Kidney tubule cell (primary cell): ENCODE measurements at places on chromosomes 11 and 22.
A peak's percentile ranks its signal among the peaks of the same experiment; 100 is the strongest.

DNA sequence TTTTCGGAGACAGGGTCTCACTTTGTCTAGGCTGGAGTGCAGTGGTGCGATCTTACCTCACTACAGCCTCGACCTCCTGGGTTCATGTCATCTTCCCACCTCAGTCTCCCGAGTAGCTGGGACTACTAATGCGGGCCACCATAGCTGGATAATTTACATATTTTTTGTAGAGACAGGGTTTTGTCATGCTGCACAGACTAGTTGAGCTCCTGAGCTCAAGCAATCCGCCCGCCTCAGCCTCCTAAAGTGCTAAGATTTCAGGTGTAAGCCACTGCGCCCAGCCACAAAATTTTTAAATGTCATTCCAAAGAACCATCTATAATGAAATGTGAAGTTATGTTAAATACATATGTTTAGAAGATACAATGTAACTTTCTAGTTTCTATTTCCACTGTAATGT, 4747.7 kb upstream of the OR11H1 start:
- no peak for DNase-seq

- no peak for DNase-seq
Measured at GRCh38 chr11:110989428-110990133, 255.9 kb upstream of the POU2AF2 start.

DNA sequence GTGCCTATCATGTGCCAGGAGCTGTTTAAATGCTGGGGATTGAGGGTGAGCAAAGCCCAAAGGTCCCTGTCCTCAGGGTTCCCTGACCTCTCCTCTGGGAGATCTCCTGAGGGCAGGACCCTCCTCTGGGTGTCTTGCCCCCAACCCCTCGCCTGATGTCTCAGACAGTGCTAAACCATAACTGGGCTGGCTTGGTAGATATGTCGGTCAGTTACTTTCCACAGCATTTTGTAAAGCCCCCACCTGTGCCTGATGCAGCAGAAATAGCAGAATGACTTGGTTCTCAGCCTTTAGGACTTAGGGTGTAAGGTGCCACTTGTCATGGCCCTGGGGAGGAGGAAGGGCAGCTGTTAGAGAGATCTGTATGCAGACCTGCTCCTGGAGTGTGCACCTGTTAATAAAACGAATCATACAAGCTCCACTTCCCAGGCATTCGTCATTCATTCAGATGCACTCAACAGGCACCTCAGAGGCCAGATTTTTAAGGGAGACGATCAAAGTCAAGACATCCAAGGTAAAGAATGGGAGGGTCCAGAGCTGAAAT, 88.1 kb downstream of the TP53I11 start:
- peak; percentile 74 for DNase-seq

DNA sequence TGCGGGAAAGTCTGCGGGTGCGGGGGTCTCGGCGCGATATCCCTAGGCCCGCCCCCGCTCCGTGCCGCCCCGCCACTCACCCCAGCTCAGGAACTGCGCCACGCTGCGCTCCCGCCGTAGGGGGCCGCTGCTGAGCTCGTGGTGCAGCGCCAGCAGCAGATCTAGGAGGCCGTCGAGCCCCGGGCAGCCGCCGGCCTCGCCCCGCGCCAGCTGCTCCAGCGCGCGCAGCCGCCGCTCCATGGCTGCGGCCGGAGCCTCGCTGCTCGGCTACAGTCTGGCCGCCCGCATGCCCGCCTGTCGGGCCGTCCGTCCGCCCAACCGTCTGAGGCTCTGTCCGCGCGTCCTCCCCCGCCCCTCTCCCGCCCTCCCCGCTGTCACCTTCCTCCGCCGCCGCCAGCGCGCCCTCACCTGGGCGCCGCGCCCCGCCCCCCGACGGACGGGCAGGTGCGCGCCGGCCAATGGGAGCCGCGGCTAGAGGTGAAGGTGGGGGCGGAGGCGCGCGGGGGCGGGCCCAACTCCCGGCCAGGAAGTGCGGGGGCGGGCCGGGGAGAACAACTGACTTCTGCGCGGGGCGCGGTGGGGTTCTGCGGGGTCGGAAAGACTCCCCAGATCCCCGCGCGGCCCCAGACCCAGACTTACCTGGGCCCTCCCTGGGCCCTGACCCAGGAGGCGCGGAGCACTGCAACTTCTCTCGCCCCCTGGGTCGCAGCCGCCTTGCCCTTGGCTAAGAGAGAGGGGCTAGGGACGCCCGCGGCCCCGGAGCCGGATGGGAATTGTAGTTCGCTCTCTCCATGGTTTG, at the start of gene CDC42BPG:
Gene CDC42BPG, minus strand, starts transcription at position 324 of the 799 bp plus-strand sequence. Its CDS starts 84 bp downstream, at position 240.
- peak; percentile 81 for DNase-seq

GRCh38 chr11:96113193-96113681, 189.3 kb upstream of the MTMR2 start:
- no peak for DNase-seq

- no peak for DNase-seq
Measured at GRCh38 chr11:79226126-79226525, 214.7 kb downstream of the TENM4 start.

DNA sequence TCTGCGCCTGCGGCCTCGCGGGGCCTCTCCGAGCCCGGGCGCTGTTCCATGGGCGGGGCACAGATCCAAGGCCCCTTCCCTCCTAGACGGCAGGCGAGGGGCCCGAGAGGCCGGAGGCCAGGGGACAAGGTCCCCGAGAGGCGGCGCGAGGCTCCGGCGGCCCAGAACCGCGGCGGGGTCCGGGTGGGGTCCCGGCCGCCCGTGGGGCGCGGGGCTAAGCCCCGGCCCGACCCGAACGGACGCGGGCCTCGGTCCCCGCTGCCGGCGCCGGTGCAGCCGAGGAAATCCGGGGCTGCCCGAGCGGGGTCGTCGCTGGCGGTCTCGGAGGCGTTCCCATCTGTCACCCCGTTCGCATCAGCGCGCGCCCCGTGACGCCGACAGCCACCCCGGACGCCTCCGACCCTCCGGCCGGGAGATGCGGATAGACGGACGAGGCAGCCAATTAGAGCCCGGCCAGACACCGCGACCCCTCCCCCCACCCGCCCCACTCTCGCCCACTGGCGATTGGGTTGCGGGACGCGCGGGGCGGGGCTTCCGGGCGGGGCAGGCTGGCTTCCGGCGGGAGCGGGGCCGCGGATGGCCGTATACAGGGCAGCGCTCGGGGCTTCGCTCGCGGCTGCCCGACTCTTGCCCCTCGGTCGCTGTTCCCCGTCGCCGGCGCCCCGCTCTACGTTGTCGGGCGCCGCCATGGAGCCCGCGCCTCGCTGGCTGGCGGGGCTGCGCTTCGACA, at the start of gene SELENOO:
Gene SELENOO, plus strand, starts transcription at position 551 of the 730 bp plus-strand sequence. Its CDS starts 26 bp downstream, at position 577.
- peak; percentile 91 for DNase-seq

GRCh38 chr11:72704028-72704782, 30.0 kb upstream of the PDE2A start:
- DNase-seq: no peak

DNA sequence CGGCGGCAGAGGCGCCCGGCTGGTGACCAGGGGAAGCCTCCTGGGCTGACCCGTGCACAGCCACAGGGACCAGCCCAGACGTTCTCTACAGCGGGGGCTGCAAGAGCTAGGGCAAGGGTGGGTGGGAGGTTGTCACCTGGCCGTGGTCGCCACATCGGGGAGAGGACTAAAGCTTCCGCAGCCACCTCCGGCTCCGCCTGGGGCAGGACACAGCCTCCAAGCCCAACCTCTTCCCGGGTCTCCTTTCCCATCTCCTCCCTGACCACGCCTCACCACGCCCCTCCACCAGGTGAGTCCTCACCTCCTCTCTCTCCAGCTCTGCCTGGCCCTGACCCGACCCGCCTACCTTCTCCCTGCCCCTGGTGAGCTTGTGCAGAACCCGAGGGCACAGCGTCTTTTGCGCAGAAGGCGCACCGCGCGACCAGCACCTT, 75.9 kb upstream of the LMO1 start:
- DNase-seq: no peak

DNA sequence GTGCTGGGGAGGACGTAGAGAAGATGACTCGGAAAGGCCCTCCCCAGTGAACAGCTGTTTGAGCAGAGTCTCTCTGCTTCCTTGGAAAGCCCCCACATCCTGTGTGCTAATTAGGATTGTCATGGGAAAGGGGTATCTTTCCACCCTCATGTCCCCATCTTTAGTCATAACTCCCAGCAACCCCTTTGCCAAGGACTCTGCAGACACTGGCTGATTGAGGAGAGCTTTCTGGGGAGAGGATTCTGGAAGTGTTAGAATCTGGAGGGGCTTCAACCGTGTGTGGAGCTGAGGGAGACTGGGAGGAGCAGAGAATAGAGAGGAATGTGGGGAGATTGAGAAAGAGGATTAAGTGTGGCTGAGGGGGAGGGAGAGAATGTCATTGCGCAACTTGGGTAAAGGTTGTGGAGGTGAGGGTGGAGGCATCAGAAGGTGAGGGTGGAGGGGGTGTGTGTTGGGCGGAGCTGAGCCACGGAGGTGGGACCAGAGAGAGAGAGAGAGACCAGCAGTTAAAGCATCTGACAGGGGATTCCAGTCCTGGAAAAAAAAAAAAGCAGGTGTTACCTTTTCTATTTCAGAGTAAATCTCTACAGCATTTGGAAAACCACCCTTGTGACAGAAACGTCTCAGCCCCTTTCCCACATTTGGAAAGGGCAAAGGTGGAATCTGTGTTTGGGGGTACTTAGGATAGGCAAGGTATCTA, 2.2 kb downstream of the DTX4 start:
- DNase-seq: peak; percentile 83

DNA sequence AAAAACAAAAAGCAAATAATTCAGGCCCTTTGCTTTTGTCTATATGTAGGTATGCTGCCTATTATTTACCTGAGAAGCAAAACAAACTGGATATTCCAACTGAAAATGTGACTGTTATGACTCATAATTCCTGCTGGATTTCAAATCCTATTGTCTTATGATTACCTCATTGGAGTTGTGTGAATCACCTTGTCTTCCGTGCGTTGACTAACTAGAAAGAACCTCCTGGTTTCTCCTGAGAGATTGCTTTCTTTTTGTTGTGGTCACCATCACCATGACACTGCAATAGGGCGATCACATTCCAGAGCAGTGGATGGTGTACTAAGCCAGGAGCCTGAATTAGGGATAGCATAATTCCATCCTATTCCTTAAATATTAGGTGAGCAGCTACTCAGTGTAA, 23.0 kb upstream of the EXPH5 start:
- peak; percentile 100 for DNase-seq

- DNase-seq: no peak
Measured at GRCh38 chr11:27693398-27693797, 6.9 kb downstream of the BDNF start.

- no peak for DNase-seq
Measured at GRCh38 chr11:35158701-35159510, 19.9 kb downstream of the CD44 start.

GRCh38 chr11:125157118-125157733, 7.3 kb upstream of the PKNOX2 start:
- DNase-seq: no peak

GRCh38 chr11:68193018-68193417, 20.1 kb downstream of the KMT5B start:
- DNase-seq: no peak

DNA sequence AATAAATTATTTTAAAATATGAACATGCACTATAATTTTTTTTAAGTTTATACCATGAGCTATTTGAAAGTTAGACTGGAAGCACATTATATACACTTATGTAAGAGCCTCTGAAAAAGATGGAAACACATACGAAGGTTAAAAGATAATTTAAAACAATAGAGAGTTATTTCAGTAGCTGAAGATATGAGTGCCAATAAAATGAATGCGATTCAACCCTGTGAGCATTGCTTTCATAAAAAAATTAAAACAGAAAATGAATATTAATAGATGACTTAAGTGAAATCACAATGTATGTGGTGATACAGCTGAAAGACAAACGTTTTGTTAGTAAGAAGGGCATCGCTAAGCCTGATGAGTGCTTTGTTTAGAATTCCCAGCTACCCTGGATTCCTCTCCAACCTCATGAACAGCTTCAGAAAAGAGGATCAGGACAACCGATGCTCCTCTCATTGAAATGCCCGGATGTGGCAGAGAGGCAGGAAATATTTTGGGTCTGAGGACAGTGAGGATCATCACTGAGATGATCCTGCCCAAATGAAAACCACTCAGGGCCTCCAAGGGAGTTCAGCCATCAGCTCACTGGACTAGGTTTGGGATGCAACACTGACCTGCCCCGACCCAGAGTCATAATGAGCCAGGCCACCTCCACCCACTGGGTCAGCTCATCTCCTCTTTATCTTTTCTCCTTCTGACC, 60.2 kb upstream of the TOP3B start:
- DNase-seq: no peak

- DNase-seq: peak; percentile 68
Measured at GRCh38 chr11:125364121-125364826, 131.8 kb downstream of the FEZ1 start.

GRCh38 chr11:94961255-94961654, 12.1 kb downstream of the CWC15 start:
- no peak for DNase-seq

DNA sequence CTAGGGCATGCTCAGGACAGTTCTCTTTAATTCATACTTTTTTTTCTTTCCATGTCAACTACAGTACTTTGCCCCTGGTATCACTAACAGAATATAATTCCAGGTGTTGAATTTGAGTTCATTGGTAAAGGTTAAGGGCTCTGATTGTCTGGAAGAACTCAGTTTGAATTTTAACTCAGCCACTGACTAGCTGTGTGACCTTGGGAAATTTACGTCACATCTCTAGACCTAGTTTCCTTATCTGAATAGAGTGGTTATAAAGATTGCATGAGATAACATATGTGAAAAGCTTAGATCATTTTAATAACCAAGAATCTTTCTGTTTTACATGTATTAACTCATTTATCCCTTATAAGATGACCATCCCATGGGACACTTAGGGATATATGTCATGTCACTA, 15.8 kb upstream of the ZC3H12C start:
- no peak for DNase-seq

DNA sequence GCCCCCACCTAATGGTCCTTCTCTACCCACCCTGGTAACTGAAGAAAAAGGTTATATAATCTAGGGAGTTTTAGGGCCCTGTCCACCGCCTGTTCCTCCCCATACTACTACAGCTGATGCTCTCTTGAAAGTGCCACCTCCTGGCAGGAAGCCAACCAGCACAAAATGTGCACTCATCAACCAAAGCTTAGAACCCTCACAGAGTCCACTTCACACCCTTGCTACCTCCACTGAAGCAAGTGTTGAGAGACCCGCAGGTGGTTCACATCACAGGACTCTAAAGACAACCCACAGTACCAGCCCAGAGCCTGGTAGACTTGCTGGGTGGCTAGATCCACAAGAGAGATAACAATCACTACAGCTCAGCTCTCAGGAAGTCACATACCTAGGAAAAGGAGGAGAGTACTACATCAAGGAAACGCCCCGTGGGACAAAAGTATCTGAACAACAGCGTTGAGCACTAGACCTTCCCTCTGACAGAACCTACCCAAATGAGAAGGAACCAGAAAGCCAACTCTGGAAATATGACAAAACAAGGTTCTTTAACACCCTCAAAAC, 17.5 kb upstream of the OR10W1 start:
- peak; percentile 5 for DNase-seq

DNA sequence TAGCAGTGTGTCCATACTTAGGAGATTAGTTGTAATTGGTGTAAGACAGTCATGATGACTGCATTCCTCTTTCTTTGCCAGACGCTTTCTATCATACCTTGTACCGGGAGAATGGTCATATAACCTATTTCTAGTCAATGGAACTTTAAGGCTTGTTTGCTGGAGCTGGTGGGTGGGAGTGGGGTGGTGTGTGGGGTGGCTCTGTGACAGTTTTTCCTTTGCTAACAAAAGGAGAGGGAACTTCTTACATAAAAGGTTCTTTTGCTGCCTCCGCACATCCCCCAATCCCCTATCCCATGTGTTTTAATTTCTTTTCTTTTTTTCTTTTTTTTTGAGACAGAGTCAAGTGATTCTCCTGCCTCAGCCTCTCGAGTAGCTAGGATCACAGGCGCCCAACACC, 9.8 kb upstream of the NUCB2 start:
- DNase-seq: no peak
